ENCODE measurements at places on chromosomes 4 and X.

DNA sequence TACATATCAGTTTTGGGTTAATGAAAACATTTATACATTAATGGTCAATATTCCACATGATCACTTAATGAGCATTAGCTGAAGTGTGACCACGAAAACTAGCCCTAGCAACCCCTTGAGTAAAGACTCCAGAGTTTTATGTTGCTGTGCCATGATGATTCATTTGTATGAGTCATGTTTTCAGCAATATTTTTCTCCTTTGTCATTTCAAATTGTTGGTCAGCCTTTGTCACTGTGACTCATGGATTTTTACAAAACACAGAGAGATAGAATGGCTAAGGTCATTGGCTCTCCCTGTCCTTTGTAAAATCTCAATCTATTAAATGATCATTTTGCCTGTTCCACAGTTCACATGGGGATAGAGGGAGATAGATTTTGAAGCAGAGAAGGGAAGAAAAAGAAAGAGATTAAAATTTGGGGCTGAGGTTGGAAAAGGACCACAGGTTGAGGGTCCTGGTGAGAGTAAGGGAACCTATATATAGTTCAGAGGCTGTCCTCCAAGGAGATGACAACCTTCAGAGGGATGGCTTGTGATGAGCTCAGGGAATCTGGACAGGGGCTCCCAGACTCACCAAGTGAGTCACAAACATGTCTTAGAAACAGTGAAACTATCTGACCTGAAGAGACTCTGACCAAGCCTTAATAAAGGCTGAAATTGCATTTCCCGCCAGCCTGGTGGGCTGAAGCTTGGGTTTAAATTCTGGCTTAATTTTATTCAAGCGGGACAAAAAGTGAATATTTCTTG, 25.6 kb downstream of the NR0B1 start:
- DNase-seq, result no peak

DNA sequence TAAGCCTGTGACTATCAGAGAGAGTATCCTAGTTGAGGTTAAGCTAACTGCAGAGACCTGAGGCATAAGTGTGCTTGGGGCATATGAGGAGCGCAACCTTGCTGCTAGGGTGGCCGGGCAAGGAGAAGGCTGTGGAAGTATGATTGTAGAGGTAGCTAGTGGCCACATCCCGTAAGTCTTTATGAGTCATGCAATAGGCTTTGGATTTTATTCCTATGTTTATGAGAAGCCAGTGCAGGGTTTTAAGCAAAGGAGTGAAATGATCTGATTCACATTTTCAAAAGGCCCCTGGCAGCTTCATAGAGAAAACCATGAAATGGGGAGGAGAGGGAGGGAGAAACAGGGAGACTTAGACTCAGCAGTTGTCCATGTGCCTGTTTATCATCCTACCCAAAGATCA, 92.1 kb upstream of the WDFY3 start:
- no peak for DNase-seq

- no peak for DNase-seq
Observed at GRCh38 chr4:17092736-17093437, 194.4 kb upstream of the LDB2 start.

- no peak for DNase-seq
Observed at GRCh38 chrX:16191605-16192004, 24.3 kb downstream of the MAGEB17 start.

GRCh38 chr4:87807402-87807801, 8.0 kb downstream of the IBSP start:
- DNase-seq, result no peak

GRCh38 chr4:163378661-163379060, 35.0 kb downstream of the NPY5R start:
- DNase-seq, result no peak

DNA sequence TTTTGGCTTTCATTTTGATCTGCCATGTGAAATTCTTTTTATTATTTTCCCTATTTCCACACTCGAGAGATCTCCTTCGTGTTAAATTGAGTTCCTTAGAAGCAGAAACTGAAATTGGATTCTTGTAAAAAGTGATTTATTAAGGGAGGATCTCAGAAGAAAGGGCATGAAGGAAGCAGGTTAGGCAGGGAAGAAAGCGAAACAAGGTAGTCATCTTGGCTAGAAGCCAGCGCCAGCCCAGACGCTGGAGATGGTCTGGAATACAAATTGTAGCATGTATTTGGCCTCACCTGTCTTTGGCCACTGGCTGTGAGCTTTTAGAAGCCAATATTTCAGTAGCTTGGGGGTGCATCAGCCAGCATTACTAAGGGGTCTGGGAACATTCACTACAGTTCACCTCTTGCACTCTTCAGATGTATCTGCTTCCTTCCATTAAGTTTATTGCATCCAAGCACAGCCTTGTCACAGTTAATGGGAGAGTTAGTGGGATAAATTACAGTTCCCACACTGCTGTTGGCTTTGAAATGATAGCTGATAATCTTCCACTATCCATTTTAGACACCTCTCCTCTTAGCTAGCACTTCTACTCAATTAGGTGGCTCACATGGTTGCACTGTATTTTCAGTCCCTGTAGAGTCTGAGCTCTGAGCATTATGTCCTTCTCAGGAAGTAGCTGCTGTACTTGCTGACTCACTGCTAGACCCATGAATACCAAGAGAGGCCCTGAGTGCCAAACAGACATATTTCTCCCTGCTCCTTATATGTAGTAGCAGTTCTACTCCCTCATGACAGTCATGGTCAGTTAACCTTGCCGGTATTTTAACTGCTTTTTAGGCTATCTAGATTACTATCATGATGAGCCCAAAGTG, 14.6 kb downstream of the GRXCR1 start:
- DNase-seq, result no peak

- no peak for DNase-seq
Observed at GRCh38 chr4:1464581-1465171, 58.4 kb upstream of the NKX1-1 start.

DNA sequence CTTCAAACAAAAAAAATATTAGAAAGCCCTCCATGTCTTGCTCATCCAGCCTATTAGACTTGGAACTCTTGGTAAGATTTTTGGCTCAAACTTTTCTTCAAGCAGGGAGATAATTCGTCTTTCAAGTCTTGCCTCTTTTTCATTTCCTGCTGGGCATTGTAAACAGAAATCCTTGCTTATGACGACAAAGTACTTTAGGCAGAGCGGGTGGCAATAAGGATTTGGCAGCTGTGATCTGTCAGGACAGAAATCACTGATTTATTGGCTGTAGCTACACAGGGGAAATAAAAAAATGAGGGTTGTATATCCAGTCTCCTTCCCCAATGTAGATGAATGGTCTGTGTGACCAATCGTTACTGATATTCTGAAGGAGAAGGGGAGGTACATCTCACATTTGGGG, 121.6 kb downstream of the SLC4A4 start:
- DNase-seq, result no peak

DNA sequence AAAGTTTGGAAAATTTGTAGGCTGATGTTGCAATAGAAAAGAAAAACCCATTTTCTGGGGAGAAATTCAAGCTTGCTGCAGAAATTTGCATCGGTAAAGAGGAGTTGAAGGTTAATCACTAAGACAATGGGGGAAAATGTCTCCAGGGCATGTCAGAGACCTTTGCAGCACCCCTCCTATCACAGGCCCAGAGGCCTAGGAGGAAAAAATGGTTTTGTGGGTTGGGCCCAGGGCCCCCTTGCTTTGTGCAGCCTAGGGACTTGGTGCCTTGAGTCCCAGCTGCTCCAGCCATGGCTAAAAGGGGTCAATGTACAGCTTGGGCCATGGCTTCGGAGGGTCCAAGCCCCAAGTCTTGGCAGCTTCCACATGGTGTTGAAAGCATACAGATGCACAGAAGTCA, 17.8 kb downstream of the TMSB15A start:
- no peak for DNase-seq

- DNase-seq, result no peak
Observed at GRCh38 chrX:150323020-150323419, 40.1 kb upstream of the MAMLD1 start.

- DNase-seq, result no peak
Observed at GRCh38 chr4:173821876-173822275, 291.8 kb upstream of the HAND2 start.

GRCh38 chrX:106898462-106898861, 4.7 kb downstream of the RIPPLY1 start:
- DNase-seq, result no peak

DNA sequence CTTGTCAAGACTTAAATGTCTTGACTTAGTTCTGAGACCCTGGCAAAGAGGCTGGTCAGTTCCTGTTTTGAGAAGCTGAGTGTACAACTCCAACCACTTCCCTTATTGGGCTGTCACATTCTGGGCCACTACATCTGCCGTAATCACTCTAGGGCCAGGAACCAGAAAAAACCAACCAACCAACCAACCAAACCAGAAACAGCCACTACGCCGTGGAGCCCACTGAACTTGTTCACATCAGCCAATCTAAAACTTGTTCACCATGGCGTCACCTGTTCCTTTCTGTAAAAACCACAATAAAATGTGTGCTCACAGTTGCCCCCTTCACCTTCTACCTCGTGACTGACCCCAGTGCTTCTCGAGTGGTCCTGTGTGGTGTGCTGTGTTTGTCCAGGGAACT, 107.3 kb downstream of the JADE1 start:
- no peak for DNase-seq

- DNase-seq, result no peak
Observed at GRCh38 chr4:34183926-34184325, 2060.4 kb downstream of the ARAP2 start.

- DNase-seq, result no peak
Observed at GRCh38 chr4:24404281-24404680, 180.1 kb downstream of the DHX15 start.

DNA sequence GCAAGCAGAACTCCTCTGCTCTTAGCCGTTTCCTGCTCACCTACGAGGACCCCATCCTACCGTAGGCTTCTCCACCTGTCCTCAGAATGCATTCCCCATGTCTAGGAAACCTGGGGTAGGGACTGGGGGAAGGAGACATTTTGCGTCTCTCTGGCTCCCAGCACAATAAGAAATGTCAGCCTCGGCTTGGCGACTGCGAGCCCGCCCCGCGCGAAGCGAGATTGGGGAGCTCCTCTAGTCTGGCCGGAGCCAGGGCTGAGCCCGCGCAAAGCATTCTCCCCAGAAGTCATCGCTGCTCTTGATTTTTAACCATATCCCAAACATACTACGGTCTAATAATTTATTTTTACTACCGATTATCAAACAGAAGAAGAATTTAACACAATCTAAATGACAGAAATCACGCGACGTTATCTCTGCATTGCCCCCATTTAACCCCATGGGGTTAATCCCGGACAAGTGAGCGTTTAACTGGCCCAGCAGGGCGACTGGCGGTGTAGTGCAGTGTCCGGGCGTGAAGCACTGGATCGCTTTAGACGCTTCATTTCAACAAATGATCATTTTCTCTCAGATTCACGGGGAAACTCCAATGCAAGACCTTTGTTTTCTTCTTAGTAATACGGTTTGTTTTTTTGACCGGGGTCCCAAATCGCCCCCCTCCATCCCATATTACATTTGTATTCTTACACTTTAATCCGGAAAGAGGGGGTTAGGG, 8.0 kb upstream of the PITX2 start:
- no peak for DNase-seq

GRCh38 chrX:143873343-143873742, 10.5 kb upstream of the UBE2NL start:
- no peak for DNase-seq

DNA sequence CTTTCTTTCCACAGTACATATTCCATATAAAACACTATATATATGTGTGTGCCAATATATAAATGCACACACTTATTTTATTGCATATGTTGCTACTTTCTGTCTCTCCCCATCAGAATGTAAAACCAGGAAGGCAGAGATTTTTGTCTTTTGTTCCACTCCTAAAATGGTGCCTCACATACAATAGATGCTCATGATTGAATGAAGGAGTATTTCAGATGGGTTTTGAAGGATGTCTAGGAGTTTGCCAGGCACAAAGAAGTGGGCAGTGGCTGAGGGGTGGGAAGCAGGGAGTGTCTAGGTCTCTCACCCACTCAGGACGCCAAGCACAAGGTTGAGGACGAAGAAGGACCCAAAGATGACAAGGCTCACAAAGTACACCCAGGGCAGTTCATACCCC, 5.4 kb downstream of the CACNA1F start:
- DNase-seq, result no peak

- no peak for DNase-seq
Observed at GRCh38 chr4:55912249-55912648, 36.5 kb upstream of the CEP135 start.

GRCh38 chr4:185238215-185238681, 28.9 kb downstream of the SNX25 start:
- DNase-seq, result no peak

DNA sequence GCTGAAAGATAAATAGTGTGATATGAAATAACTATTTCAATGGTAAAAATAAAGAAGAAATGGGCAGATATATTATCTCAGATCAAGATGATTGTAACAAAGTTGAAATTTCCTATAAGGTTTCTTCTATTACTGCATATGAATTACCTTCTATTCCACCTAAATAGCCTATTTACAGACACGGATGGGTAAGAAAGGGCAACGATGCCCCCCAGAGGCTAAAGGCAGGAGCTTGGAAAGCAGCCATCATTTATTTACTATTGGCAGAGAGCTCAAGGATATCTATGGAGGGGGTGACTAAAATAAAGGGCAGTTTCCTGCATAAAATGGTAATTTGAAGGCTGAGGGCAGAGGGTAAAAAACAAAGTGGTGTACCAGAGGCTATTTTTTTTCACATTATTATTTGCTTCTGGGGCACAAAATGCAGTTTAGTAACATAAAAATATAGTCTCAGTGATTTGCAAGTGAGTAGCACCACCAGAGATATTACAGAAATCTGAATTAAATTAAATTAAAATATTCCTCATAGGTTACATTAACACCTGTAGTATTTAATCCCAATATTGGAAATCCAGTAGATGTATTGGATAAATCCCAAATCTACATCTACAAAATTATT, 123.1 kb downstream of the BTC start:
- peak; percentile 30 for DNase-seq
